Activated CD4-positive, alpha-beta T cell treated with anti-CD3 and anti-CD28 coated beads, Interleukin-2, amount 10 ng/mL, durations not matched to agents 24 days and 14 days (primary cell): ENCODE measurements at places on chromosomes 1 and 21. TPM values are rescaled to one million over a fixed set of nuclear protein-coding genes. Genes with fewer than 3 reads are reported as not detected.

The AGO3 gene
- total RNA-seq: 25.9 and 32.1 TPM in 2 replicates

- H3K27me3 ChIP-seq: peaks cover 5% of the 10 kb centered on the region
- no peaks in the 10 kb centered on the region for H3K36me3 ChIP-seq
- peak; percentile 52 for DNase-seq
- no peak overlapping the region for H3K27ac ChIP-seq
These were observed 5.6 kb upstream of the PCBP3 start for GRCh38 chr21:45637883-45638282.

DNA sequence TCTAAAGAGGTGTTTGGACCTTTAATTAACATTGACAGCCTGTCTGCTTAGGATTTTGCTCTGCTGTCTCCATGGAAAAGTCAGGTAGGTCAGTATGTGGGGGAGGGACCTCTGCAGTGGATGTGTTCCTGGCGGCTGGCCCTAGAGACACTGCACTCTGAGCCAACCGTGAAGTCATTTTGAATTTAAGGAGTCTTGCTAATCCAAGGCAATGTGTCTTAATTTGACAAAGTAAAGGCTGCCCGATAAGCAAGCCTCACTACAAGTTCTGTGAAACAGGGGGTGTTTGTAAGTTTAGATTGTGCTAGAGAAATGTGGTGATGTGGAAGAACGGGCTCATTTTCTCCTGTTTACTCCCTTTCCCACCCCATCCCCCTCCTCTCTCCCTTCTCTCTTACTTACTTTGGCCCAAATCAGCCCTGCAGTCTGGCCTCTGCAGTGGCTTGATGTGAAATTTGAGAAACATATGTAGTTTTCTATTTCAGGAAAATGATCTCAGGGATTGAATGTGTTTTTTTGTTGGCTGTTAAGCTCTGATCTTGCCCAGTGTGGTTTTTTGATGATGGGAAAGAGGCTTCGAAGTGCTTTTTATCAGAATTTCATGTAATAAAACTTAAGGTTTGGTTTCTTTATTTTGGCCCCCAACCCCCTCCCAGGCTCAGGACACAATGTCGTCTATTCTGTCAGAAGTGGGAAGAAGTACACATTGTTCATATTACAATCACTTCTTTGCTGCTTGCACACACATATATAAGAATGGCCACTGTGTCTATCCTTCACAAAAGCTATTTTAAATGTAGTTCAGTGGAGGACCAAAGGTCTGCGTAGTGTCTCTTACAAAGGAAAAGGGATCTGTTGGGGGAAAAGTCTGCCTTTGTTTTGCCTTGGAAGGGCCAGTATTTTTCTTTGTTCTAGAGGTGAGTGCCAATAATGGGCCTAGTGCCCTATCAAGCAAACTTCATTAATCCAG lies 96.6 kb downstream of the FGGY start:
- DNase-seq: no peak
- H3K4me1 ChIP-seq: peaks cover 20% of the 10 kb centered on the region
- no peaks in the 10 kb centered on the region for H3K27me3 ChIP-seq
- no peaks in the 10 kb centered on the region for H3K36me3 ChIP-seq

- H3K4me1 ChIP-seq: peaks cover 10% of the 10 kb centered on the region
- no peak overlapping the region for H3K4me3 ChIP-seq
- H3K36me3 ChIP-seq: peaks cover 4% of the 10 kb centered on the region
These were observed 4.1 kb downstream of the CEP104 start for GRCh38 chr1:3852711-3853485.

- no peak overlapping the region for H3K4me3 ChIP-seq
- H3K27ac ChIP-seq: no peak overlapping the region
- no peak for DNase-seq
- peaks cover 30% of the 10 kb centered on the region for H3K4me1 ChIP-seq
- H3K36me3 ChIP-seq: no peaks in the 10 kb centered on the region
- H3K27me3 ChIP-seq: peaks cover 14% of the 10 kb centered on the region
These were observed 2.3 kb upstream of the SLC2A5 start for GRCh38 chr1:9071554-9072235.

DNA sequence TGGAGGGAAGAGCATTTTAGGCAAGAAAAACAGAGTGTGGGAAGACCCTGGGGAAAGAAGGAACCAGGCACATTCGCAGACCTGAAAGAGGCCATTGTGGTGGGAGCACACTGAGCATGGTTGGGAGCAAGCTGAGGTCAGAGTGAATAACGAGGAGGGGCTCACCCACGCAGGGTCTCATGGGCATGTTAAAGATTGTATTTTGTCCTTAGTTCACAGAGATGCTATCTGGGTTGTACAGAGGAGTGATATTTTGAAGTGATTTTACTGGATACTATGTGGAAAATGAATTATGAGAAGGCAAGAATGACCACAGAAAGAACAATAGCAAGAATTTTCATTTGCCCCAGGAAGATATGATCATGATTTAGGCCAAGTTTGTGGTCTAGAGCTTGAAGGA lies 578.3 kb upstream of the NR5A2 start:
- H3K36me3 ChIP-seq: no peaks in the 10 kb centered on the region
- no peak for DNase-seq
- peaks cover 9% of the 10 kb centered on the region for H3K27me3 ChIP-seq
- no peak overlapping the region for H3K4me3 ChIP-seq

- no peak for DNase-seq
- no peaks in the 10 kb centered on the region for H3K36me3 ChIP-seq
- H3K4me1 ChIP-seq: no peaks in the 10 kb centered on the region
These were observed 374.0 kb downstream of the NEGR1 start for GRCh38 chr1:71908303-71908702.

DNA sequence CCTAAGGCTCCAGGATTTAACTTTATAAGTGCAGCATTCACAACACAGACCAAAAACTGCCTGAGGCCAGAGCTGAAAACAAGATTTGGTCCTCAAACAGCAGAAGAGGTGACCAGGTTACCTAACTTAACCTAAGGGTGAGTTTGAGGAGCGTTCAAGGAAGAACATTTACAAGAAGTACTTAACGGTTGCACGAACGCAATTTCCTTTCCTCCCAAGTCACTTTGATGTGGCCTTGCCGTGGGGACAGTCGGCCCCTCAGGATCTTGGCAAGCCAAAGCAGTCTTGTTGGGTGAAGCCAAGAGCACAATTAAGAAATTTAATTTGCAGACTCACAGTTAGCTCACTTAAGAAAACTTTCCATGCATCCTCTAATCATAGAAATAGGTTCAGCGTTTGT lies 202.6 kb upstream of the COA6 start:
- peak; percentile 79 for DNase-seq
- peaks cover 48% of the 10 kb centered on the region for H3K4me1 ChIP-seq
- H3K36me3 ChIP-seq: no peaks in the 10 kb centered on the region
- peak overlapping the region; percentile 79 for H3K27ac ChIP-seq
- peak overlapping the region; percentile 66 for H3K4me3 ChIP-seq

The UQCRHL gene
- 1.5 TPM in 2 replicates for total RNA-seq

- peak overlapping the region; percentile 68 for H3K4me3 ChIP-seq
- DNase-seq: no peak
- H3K4me1 ChIP-seq: peaks cover 5% of the 10 kb centered on the region
- no peak overlapping the region for H3K27ac ChIP-seq
- H3K36me3 ChIP-seq: no peaks in the 10 kb centered on the region
These were observed 836 bp upstream of the FBLIM1 start for GRCh38 chr1:15757575-15758342.

GRCh38 chr1:232845406-232845955 lies 40.3 kb downstream of the MAP10 start:
- no peak for DNase-seq
- no peaks in the 10 kb centered on the region for H3K4me1 ChIP-seq

GRCh38 chr1:70334436-70334835 lies 20.1 kb downstream of the ANKRD13C start:
- H3K4me3 ChIP-seq: no peak overlapping the region
- H3K36me3 ChIP-seq: peaks cover 25% of the 10 kb centered on the region
- no peaks in the 10 kb centered on the region for H3K27me3 ChIP-seq
- no peak overlapping the region for H3K27ac ChIP-seq

DNA sequence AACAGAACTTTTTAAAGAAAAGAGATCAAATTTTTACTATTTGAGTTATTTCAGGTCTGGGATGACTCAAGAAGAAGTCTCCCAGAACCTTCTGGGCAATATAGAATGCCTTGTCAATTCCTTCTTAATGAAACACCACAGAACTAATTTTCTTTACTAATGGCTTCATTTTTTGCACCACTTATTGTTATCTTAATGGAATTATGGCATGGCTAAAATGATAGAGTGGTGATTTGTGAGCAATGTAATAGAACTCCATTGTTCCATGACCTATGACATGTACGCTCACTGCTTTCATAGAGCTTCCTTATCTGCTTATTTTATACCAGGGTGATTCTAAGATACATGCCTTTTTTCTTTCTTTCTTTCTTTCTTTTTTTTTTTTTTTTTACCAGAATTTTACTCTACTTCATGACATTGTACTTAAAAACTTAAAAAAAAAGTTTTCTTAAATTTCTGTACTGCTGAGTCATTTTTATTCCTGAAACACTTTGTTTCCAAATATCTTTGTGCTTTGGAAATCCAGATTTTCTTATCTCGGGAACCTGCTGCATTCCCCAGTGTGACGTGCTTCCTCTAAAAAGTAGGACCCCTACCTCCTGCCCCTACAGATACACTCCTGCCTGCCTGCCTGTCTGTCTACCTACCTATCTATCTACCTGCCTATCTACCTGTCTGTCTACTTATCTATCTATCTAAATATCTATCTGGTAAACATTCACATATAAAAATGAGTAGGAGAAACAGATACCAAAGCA lies 284.9 kb downstream of the PBX1 start:
- H3K27ac ChIP-seq: no peak overlapping the region
- no peaks in the 10 kb centered on the region for H3K36me3 ChIP-seq
- no peaks in the 10 kb centered on the region for H3K4me1 ChIP-seq
- H3K27me3 ChIP-seq: no peaks in the 10 kb centered on the region
- H3K4me3 ChIP-seq: no peak overlapping the region

GRCh38 chr1:8848663-8849386 lies 29.7 kb downstream of the ENO1 start:
- H3K36me3 ChIP-seq: no peaks in the 10 kb centered on the region
- peak; percentile 92 for DNase-seq
- H3K4me3 ChIP-seq: no peak overlapping the region
- H3K4me1 ChIP-seq: peaks cover 3% of the 10 kb centered on the region

The TLR5 gene
- 0.09 TPM in 1 of 2 replicates, not detected in the other for total RNA-seq

The TMEM269 gene
- total RNA-seq: 0.12 TPM in 1 of 2 replicates, not detected in the other

GRCh38 chr1:204752688-204753040 lies 67.1 kb upstream of the LRRN2 start:
- H3K36me3 ChIP-seq: no peaks in the 10 kb centered on the region

The MCL1 gene
- 278 and 280 TPM in 2 replicates for total RNA-seq

The PRR9 gene
- not detected in 2 replicates for total RNA-seq

- no peak overlapping the region for H3K27ac ChIP-seq
- H3K4me3 ChIP-seq: no peak overlapping the region
- DNase-seq: no peak
- H3K27me3 ChIP-seq: peaks cover 4% of the 10 kb centered on the region
- no peaks in the 10 kb centered on the region for H3K36me3 ChIP-seq
- no peaks in the 10 kb centered on the region for H3K4me1 ChIP-seq
These were observed 81.6 kb downstream of the ST6GALNAC5 start for GRCh38 chr1:76948846-76949245.

DNA sequence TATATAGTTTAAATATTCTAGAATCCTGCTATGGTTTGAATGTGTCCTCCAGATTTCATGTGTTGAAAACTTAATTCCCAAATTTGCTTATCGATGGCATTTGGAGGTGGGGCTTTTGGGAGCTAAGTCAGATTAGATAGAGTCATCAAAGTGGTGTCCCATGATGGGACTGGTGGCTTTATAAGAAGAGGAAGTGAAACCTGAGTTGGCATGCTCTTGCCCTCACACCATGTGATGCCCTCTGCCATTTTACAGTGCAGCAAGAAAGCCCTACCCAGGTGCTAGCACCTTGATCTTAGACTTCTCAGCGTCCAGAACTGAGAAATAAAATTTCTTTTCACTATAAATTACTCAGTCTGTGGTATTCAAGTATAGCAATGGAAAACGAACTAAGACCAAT lies 111.3 kb downstream of the TGFB2 start:
- no peak overlapping the region for H3K27ac ChIP-seq
- no peak overlapping the region for H3K4me3 ChIP-seq
- no peaks in the 10 kb centered on the region for H3K4me1 ChIP-seq
- no peaks in the 10 kb centered on the region for H3K27me3 ChIP-seq
- H3K36me3 ChIP-seq: no peaks in the 10 kb centered on the region

DNA sequence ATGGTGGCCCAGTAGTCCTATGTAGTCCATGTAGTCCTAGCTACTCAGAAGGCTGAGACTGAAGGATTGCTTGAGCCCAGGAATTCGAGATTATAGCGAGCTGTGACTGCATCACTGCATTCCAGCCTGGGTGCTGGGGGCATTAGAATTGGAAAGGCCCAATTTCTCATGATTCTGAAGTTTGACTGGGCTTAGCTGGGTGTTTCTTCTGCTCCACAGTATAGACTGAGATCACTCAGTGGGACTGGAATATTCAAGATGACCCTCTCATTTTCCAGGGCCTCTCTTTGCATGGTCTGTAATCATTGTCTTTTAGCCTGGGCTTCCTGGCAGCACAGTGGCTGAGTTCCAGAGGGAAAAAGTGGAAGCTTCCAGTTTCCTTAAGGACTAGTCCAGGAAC lies 26.2 kb downstream of the MROH7 start:
- H3K36me3 ChIP-seq: no peaks in the 10 kb centered on the region
- H3K27ac ChIP-seq: no peak overlapping the region
- H3K4me1 ChIP-seq: peaks cover 6% of the 10 kb centered on the region
- DNase-seq: no peak

DNA sequence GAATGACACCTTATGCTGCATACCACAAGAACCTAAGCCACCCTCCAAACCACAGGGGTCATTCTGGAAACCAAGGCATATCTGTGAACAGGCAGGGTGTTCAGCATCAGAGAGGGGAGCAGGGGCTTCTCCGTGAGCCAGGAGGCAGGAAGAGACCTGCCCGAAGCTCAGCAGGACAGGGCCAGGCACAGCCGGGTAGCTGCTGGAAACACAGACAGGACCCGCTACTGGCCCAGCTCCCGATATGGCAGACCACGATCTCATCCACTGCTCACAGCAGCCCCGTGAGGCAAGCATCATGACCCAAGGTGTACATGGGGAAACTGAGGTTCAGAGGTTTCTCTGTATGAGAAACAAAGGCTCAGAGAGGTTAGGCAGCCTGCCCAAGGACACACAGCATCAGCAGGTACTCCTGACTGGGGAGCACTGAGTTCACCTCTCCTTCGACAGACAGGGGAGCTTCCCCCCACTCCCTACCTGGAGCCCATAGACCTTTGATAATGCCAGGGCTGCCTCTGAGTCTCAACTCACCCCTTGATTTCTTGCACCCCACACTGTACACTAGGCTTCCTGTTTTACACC lies 317.7 kb downstream of the MATN1 start:
- DNase-seq: peak; percentile 19
- H3K27me3 ChIP-seq: peaks cover 3% of the 10 kb centered on the region
- no peaks in the 10 kb centered on the region for H3K4me1 ChIP-seq

DNA sequence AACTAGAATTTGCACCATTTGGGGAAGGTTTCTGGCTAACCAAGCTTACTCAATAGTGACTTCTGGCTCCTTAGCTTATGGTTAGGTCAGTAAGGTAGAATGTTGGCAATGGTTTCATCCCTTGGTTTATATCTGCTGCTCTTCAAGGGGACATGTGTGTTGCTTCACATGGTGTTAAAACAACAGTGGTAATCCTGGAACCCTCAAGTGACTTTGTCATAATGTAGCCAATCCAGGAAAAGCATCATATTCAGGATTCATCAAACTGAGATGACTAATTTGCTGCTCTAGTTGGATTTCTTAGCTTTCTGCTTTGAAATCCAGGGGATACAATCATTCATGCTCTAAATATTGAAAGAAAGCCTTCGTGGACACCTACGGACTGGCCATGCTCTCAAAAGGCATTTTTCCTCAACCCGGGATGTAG lies 108.7 kb downstream of the RGL1 start:
- DNase-seq: no peak
- H3K4me1 ChIP-seq: peaks cover 17% of the 10 kb centered on the region
- no peaks in the 10 kb centered on the region for H3K27me3 ChIP-seq
- peaks cover 4% of the 10 kb centered on the region for H3K36me3 ChIP-seq
- H3K4me3 ChIP-seq: no peak overlapping the region
- no peak overlapping the region for H3K27ac ChIP-seq
